ENCODE measurements at places on chromosomes 11 and 22. TPM values are rescaled to one million over a fixed set of nuclear protein-coding genes. Genes with fewer than 3 reads are reported as not detected.

Gene RFPL1
- total RNA-seq, result not detected

Gene IGSF9B
- 1.7 TPM for total RNA-seq

Gene PNPLA3
- 5.2 TPM for total RNA-seq

Gene OR2AG1
- not detected for total RNA-seq

Gene TBX1
- not detected for total RNA-seq

Gene YPEL1
- 0.64 TPM for total RNA-seq

Gene GGTLC2
- not detected for total RNA-seq

Gene TSSK2
- total RNA-seq, result not detected

Gene DPAGT1
- 25.0 TPM for total RNA-seq

Gene VSIG10L2
- not detected for total RNA-seq

Gene GPR83
- 0.06 TPM for total RNA-seq

Gene E2F8
- 4.0 TPM for total RNA-seq

Gene AIFM3
- not detected for total RNA-seq

Gene NCAM1
- 5.0 TPM for total RNA-seq

Gene MMP8
- not detected for total RNA-seq

Gene CABP4
- 0.39 TPM for total RNA-seq

Gene SLC22A9
- not detected for total RNA-seq

Gene B3GAT1
- 2.2 TPM for total RNA-seq

Gene JAM3
- 49.5 TPM for total RNA-seq

Gene PKP3
- 2.4 TPM for total RNA-seq

Gene SMIM35
- not detected for total RNA-seq

Measured in H4 (cell line).